Activated naive CD8-positive, alpha-beta T cell treated with anti-CD3 and anti-CD28 coated beads, Interleukin-2, amount 10 ng/mL, durations not matched to agents 7 days and 5 days (primary cell): ENCODE measurements at places on chromosomes 2 and 18. TPM values are rescaled to one million over a fixed set of nuclear protein-coding genes. Genes with fewer than 3 reads are reported as not detected.

- no peak for DNase-seq
These were observed 54.8 kb downstream of the GALNT14 start for GRCh38 chr2:31083234-31083993.

DNA sequence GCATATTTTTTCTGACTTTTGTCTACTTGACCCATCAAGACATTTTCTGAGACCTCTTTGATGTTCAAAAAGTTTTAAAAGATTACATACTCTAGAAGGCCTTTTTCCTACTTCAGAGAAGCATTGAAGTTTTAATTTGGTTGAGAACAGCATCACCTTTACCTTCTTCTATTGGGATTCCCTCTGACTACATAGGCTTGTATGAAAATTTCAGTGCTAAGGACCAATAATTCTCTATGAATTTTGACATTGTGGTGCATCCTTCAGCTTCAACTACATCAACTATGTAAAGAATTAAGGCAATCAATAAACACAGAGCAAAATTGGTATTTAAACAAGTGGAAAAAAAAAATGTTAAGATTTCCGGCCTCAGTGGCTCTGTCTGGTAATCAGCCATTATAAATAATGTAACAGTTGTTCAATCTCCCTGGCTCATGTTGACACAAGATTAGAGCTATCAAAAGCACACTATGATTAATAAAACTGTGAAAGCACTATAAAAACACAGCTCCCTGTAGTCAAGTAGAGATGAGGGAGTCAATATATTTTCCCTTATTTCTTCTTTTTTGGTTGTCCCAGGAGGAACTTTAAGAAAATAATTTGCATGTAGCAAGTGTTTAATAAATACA lies 627.0 kb upstream of the SYT4 start:
- no peak for DNase-seq

DNA sequence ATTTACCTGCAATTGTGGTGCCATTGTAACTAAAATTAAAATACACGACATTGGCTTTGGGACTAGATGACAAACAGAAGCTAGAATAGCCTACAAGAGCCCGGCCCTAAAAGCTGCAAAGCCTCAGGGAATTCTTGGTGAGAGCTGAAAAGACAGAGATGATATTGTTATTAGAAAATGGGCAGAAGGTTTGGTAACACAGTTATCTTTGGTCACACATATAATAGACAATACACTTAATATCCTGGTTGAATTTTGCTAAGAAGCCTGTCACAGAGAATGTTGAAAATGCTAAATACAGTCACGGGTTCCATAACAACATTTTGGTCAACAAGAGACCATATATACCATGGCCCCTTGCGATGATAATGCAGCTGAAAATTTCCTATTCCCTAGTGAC lies 157.3 kb upstream of the CDH19 start:
- DNase-seq, result no peak

DNA sequence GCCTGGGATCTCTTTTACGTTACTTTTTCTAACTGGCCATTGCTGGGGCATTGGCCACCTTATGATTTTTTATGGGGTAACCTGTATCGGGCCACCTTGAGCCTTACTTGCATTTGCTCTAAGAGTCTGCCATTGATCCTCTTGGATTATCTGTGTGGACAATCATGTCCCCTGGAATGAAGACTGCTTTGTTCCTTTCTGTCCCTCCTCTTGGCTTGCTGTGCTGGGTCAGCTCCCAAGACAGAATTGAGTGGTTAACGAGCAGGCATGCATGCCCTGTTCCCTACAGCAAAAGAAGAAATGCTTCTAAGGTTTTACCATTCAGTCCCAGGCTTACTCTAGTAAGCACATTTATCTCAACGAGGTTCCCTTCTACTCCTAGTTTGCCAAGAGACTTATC lies 46.3 kb downstream of the MAL start:
- DNase-seq, result no peak

LRRFIP1 gene
- 164 TPM for total RNA-seq

RGPD3 gene
- total RNA-seq, result 0.14 TPM
